ENCODE measurements at places on chromosomes 11 and 22.

DNA sequence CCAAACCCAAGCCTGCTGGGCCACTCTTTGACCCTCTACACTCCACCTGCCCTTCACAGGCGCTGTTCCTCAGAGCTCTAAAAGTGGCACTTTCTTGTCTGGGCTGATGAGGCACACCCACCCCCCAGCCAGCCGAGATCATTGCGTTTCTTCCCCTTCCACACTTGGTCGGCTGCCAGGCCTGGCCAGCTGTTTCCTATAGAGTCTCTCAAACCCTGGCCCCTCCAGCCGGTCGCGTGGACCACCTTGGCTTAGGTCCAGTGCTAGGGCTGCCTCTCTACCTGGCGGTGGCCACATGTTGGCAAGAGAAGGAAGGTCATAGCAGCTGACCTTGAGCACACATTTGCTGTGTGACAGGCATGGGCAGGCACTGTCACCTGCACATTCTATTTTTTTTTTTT is 60.6 kb downstream of the PPP6R2 start:
- no peak for DNase-seq

- no peak for DNase-seq
Observed at GRCh38 chr11:19929147-19929546, 216.5 kb downstream of the NAV2 start.

DNA sequence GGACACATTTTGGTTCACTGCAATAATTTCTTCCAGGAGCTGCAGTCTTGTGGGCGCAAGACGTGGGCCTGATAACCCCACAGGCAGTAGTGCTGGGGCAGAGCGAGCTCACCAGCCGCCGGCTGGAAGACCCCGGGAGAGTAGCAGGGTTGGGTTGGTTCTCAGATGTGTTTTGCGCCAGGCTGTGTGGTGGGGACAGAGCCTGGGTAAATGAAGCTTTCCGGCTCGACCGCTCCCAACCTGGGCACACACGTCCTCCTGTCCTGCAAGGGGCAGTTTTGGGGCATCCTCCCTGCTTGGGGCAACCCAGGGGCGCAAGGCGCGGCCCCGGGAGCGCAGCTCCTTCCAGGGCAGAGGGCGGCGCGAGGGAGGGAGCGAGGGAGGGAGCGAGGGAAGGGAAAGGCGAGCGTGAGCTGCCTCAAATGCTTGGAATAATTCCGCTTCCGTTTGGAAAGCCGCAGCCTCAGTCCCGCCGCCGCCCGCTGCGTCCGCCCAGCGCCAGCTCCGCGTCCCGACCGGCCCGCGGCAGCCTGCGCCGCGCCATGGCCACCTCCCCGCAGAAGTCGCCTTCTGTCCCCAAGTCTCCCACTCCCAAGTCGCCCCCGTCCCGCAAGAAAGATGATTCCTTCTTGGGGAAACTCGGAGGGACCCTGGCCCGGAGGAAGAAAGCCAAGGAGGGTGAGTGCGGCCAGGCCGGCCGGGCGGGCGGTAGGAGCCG is at the start of gene PARVA:
Gene PARVA (plus strand): TSS at position 466 of the 718 bp plus-strand sequence. CDS start 77 bp downstream, at position 543.
- DNase-seq: no peak

DNA sequence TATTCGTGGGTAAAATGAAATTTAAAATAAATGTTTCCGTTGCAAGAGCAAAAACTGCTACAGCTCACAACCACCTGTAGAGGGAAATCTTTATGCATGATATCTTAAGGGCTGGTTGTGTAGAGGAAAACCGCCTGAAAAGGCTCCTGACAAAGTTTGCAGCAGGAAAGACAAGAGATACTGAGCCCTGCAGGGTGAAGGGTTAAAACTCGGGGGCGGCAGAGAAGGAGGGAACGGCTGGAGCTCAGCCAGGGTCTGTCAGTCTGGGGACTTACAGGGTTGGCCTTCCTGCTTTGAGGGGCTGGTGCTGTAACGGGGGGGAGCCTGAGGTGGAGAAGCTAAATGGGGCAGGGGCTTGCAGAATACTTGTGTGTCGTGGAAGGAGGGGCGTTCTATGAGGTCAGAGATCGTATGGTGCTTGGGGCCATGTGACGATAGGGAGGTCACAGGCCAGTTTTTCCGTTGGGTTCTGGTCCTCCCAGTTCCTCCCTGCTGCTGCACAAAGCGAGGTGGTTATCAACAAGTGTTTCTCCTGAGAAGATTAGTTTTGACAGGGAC is 122.9 kb upstream of the HSD17B12 start:
- DNase-seq: no peak

DNA sequence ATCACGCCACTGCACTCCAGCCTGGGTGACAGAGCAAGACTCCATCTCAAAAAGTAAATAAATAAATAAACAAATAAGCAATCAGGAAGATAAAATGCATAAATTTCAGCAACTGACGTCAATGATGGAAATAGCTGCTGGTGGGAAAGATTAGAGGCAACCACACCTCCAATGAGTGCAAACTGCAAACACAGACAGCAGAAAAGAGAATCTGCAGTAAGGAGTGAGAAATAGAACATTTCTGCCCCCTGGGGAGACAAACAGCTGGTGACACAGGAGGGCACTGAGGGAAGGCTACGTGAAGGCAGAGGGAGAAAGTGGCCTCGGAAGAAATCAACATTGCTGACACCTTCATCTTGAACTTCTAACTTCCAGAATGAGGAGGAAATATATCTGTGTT is 6.5 kb downstream of the PI4KA start:
- no peak for DNase-seq

- no peak for DNase-seq
Observed at GRCh38 chr22:48921411-48921903, 906.2 kb downstream of the BRD1 start.

DNA sequence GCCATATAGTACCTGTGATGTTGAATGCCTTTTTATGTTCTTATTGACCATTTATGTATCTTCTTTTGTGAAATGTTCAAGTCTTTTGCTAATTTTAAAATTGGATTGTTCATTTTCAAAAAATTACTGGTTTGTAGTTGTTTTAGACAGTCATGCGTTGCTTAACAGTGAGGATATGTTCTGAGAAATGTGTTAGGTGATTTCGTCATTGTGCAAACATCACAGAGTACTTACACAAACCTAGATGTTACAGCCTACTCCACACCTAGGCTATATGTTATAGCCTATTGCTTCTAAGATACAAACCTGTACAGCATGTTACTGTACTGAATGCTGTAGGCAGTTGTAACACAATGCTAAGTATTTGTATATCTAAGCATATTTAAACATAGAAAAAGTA is 32.5 kb downstream of the PDE3B start:
- DNase-seq: no peak

GRCh38 chr11:28887681-28888080 is 779.5 kb downstream of the METTL15 start:
- DNase-seq: no peak

DNA sequence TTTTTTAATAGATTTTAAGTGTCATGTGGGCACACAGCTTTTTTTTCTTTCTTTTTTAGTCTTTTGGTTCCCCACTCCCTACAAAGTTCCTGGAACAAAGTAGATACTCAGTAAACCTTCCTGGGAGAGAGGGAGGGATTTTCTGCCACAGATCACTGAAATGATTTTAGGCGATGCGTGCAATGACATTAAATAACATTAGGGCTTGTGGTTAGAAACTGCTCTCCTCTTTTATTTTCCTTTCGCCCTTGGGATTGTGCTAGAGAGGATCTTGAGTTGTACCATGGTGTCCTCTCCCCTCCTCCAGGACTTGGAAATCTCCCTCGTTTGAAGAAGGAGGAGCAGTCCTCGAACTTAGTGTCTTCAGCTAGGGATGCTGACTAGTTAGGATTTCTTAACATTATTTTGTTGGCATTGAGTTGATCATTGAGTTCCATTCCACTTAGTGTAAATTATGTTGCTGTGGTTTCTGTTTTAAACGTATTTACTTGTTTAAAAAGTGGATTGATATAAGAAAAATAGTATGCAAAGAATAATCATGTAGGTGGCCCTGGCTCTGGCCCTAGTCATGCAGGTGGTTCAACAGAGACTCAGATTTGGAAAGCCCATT is 88.4 kb downstream of the TRAF6 start:
- DNase-seq: no peak

GRCh38 chr11:67290801-67291200 is 1.7 kb downstream of the ANKRD13D start:
- no peak for DNase-seq

GRCh38 chr11:121282386-121282785 is 10.2 kb upstream of the SC5D start:
- no peak for DNase-seq

DNA sequence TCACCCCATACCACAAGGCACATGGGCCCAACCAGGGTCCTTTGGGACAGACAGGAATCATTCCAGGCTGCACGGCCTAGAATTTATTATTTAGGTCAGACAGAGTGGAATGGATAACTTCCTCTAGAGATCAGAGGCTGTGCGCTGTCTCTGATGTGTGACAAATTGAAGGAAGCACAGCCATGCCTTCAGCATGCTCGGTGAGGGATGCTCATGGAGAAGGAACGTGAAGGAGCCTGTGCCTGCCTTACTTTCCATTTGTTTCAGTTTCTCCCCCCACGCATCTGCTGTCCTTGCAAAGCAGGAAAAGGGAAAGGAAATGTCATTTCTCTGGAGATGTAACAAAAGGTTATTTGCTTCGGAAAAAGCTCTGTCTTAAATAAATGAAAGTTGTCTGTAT is 644.1 kb downstream of the OPCML start:
- no peak for DNase-seq

GRCh38 chr11:62445314-62445740 is 26.5 kb downstream of the SCGB1A1 start:
- no peak for DNase-seq

DNA sequence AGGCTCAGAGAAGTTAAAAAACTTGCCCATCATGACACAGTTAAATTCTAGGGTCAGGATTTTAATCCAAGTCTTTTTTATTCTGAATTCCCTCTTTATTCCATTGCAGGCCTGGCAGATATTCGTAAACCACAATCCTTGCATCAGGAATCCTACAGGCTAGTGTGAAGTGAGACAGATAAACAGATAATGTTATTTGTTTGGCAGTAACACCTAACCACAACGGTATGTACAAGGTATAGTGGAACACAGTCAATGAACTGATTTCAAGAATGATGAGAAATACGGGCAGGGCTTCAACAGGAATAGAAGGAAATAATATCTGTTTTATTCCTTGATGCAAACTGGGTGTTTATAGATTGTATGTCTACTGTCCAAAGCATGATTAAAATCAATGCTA is 32.0 kb upstream of the NARS2 start:
- no peak for DNase-seq
